ENCODE measurements at places on chromosomes 7 and 10. TPM values are rescaled to one million over a fixed set of nuclear protein-coding genes. Genes with fewer than 3 reads are reported as not detected.

Gene CYP17A1
- total RNA-seq, result not detected

Gene RET
- under 0.01 TPM for total RNA-seq

Gene TSPAN15
- total RNA-seq, result 0.72 TPM

Gene ABCB8
- total RNA-seq, result 35.1 TPM

Gene SPDYE6
- not detected for total RNA-seq

Gene PDCD11
- total RNA-seq, result 19.2 TPM

Gene MBLAC1
- total RNA-seq, result 2.2 TPM

Gene ENKUR
- total RNA-seq, result not detected

Gene GRID1
- not detected for total RNA-seq

GRCh38 chr7:113945018-113945938 lies 26.5 kb upstream of the PPP1R3A start:
- no peak for DNase-seq

DNA sequence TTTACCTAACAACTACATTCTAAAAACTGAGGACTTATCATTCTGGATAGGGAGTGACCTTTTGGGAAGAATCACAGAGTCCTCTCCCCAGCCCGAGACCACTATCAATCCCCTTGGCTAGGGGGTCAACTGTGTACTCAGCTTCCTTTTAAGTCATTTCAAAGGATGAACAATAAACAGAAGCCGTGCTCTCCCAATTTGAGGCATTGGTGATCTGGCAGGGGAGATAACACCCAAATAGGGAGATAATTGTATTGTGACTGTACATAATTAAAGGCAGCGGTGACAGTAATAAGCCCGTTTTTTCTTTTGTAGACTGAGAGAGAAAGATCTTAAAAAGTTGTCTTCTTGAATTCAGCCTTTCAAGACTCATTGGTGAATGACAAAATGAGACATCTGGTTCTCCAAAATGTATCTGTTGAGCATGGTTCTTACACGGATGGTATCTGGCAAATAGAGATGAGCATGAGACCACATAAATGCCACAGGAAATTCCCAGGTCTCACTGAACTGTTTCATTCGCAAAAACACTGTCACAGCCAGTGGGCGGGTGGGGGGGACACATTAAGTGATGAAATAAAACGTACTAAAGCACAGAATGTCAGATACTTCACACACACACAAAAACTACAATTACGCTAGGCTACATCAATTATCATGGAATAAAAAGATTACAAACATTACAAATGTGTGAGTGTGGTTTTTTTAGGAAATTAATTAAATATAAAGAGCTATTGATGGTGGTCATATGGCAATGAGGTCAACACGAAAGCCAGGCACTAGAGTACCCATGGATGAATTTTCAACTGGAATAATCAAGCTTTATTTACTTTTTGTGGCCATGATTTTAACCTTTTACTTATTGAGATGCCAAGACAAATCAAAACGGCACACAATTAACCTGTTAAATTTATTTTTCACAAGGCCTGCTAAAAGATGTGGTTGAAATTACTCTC lies 108.4 kb downstream of the HIPK2 start:
- no peak for DNase-seq

- no peak for DNase-seq
Observed at GRCh38 chr7:32415936-32416335, 74.2 kb downstream of the LSM5 start.

- no peak for DNase-seq
Observed at GRCh38 chr10:86305521-86305920, 61.1 kb downstream of the GRID1 start.

DNA sequence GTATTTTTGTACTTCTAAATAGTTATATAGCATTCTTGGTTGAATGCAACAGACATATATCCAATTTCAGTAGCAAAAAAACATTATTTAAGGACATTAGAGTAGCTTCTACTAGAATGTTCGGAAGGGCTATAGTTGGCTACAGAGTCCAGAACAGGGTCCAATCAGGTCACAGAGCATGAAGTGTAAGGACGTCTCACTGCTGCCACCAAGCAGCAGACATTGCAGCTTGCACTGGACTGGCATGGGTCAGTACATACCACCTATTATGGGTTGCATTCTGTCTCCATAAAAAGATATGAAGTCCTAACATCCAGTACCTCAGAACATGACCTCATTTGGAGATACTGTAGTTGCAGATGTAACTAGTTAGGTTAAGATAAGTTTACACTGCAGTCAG lies 87.3 kb downstream of the LHFPL3 start:
- no peak for DNase-seq

DNA sequence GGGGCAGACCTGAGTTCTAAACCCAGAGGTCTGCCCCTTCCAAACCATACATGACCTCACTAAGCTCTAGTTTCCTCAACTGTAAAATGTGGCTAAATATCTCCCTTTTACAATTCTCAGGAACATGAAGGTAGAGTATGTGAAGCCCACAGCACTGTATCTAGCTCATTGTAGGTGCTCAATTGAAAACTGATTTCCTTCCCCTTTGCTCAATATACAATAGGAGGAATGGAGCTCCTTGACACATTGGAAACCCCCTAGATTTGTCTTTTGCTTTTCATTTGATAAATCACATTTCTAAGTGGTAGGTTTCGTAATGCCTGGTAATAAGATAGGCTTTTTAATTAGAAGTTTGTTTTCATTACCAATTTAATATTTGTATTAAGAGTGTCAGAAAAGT lies 153.3 kb downstream of the ARID5B start:
- no peak for DNase-seq

- DNase-seq, result peak; percentile 89
Observed at GRCh38 chr10:75187961-75188426, 22.6 kb upstream of the VDAC2 start.

GRCh38 chr10:50293513-50294313 lies 42.4 kb upstream of the ASAH2 start:
- no peak for DNase-seq

DNA sequence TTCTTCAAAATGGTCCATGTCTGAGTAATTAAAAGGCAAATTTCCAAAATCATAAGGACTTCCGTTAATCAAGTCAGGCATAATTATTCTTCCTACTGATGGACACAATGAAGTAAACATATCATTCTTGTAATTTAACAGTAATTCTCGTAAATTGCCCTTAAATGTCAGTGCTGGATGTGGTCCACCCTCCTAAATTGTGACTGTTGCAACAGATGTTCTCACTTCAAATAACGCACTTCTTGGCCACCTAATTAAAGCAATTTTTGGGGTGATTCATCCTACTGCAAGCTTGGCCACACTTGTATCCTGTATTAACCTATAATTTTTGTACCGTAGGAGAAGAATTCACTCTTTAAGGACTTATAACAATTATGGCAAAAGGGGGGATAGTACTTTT lies 1.9 kb downstream of the COL1A2 start:
- no peak for DNase-seq

GRCh38 chr7:30412782-30413504 lies 65.6 kb downstream of the NOD1 start:
- DNase-seq, result peak; percentile 95

- no peak for DNase-seq
Observed at GRCh38 chr10:77433546-77433945, 204.1 kb downstream of the KCNMA1 start.

GRCh38 chr10:113180401-113181154 lies 230.5 kb downstream of the TCF7L2 start:
- DNase-seq, result no peak

GRCh38 chr7:14698239-14698638 lies 204.3 kb downstream of the DGKB start:
- DNase-seq, result no peak

DNA sequence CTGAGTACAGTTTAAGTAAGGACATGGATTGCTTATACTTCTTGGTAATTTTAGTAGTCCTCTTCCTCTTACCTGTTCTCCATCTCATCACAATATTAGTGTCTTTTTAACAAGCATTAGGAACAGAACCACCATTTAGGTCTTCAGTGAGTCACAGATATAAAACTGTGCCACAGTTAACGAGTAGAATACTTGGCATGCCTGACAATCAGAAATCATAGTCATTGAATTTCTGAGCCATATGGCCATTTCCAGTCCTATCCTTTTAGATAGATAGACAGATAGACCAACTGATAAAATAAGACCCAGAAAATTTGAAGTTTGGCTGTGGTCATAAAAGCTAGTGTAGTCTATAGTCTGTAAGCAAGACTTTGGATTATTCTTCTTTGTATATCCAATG lies 71.1 kb downstream of the GBF1 start:
- no peak for DNase-seq

DNA sequence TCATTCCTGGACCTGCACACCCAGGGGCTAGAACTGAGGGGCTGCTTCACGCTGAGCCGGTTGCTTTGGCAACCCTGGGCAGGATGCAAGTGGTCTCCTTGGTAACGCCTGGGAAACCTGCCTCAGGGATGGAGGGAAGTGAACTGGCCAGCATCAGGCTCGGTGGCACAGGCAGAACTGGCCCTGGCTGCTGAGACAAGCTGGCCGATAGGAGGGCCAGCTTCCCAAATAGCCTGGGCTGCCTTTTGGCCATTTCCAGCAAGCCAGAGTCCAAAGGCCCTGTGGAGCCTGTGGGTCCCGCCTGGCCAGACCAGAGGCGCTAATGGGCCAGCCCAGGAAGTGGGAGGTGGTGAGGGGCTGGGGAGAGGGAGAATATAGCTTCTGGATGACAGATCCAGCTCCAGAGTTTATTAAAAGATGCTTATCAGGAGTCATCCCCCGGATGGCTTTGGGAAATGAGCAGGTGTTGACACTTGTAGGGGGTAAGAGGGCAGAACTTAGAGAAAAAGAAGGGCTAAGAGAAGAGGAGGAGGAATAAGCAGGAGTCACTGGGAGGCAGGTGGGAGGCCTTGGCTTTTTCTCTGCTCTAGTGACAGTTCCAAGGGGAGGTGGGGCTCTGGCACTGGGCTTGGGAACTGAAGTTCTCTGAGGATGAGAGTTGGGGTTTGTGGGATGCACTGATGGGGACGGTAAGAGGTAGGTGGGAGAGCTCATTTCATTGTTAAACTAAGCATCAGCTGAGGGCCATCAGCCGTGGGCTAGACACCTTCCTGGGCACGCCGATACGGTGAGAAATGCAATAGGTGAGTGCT lies 9.6 kb downstream of the NEURL1 start:
- peak; percentile 54 for DNase-seq

GRCh38 chr10:36358736-36359135 lies 716.6 kb upstream of the FZD8 start:
- DNase-seq, result no peak

GRCh38 chr10:59880971-59881510 lies 25.3 kb downstream of the CCDC6 start:
- no peak for DNase-seq

DNA sequence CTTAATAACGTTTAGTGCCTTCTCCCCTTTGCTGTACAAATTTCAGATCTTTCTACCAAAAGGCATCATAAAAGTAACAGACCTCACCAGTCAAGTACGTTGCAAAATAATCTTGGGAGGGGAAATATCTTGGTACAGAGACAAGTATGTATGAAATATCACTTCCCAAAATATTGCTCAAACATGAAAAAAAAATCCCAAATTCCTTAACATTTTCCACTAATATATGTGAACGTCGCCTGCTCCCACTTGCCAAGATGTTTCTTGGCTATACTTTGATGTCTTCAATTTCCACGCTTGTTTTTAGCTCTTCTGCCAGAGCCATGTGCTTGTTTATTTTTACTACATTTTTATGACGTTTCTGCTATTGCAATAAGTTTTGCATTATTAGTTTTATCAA lies 223.5 kb downstream of the PLXNA4 start:
- DNase-seq, result no peak

GRCh38 chr10:85407088-85407487 lies 959.5 kb downstream of the GRID1 start:
- no peak for DNase-seq

GRCh38 chr10:24463611-24464426 lies 254.9 kb downstream of the KIAA1217 start:
- peak; percentile 76 for DNase-seq

- DNase-seq, result no peak
Observed at GRCh38 chr7:81744389-81744788, 25.5 kb downstream of the HGF start.

DNA sequence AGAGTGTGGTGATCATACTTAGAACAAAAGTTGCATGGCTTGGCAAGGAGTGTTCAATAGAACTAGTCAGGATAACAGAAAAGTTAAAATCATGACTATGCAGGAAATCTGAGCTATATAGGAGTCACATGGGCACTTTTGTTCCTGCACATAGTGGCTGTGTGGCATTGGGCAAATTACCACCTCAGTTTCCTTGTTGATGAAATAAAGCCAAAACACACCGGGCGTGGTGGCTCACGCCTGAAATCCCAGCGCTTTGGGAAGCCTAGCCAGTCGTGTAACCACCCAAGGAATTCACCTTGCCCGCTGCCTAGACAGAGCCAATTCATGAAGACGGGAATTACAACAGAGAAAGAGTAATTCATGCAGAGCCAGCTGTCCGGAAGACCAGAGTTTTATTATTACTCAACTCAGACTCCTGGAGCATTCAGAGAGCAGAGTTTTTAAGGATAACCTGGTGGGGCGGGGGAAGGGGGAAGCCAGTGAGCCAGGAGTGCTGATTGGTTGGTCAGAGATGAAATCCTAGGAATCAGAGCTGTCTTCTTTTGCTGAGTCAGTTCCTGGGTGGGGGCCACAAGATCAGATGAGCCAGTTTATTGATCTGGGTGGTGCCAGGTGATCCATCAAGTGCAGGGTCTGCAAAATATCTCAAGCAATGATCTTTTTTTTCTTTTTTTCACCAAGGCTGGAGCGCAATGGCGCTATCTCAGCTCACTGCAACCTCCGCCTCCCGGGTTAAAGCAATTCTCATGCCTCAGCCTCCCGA lies 6.4 kb upstream of the MKRN1 start:
- no peak for DNase-seq

DNA sequence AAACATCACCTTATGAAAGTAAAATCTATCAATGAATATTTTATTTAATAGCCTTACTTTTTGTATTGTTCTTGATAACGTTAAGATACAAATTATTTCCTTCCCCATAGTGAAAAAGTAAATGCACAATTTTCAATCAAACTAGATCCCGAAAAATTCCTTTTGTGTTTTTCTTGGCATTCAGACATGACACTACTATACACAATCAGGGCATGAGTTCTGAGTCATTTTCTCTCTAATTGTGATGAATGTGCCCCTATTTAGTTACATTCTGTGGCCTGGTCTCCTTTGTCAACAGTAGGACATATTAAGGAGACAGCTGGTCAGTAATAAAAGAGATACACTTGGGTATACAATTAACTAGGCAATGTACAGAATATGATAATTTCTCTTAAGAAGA lies 19.8 kb downstream of the COL1A2 start:
- no peak for DNase-seq

DNA sequence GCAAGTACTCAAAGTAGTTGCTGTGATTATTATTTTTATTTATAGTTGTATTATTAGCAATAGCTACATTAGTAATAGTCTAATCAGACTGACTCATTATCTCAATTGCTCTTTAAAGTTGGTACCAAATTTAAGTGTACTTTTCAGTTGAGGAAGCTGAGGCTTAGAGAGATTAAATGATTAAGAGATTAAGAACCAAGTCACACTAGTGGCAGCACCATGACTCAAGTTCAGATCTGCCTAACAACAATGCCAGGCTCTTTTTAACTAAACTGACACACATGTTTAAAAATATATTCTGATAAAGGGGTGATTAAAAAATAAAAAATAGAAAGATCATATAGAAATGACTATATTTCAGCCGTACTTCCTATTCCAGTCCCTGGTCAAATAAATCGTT lies 42.0 kb downstream of the FZD1 start:
- no peak for DNase-seq
